ENCODE measurements at places on chromosomes 12 and 14. TPM values are rescaled to one million over a fixed set of nuclear protein-coding genes. Genes with fewer than 3 reads are reported as not detected.

HOXC11 gene
- total RNA-seq = 7.0 TPM

DNA sequence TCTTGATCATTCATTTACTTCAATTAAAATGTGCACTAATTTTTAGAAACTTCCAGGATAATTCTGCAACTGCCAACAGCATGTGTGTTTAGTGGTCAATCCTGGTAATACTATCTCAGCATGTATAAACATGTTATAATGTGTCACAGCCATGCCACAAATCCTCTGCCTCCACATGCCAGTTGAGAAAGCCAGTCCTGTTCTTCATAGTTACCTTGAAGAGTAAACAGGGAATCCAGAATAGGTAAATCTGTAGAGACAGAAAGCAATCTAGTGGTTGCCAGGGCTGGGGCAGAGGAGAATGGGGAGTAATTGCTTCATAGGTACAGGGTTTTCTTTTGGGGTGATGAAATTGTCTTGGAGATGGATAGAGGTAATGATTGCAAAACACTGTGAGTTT lies 85.9 kb downstream of the ARMH4 start:
- DNase-seq = no peak

GRCh38 chr12:22653075-22653474 lies 28.1 kb downstream of the ETNK1 start:
- DNase-seq = no peak

- no peak for DNase-seq
These were observed 1.0 kb upstream of the BDKRB2 start for GRCh38 chr14:96203635-96204034.

DNA sequence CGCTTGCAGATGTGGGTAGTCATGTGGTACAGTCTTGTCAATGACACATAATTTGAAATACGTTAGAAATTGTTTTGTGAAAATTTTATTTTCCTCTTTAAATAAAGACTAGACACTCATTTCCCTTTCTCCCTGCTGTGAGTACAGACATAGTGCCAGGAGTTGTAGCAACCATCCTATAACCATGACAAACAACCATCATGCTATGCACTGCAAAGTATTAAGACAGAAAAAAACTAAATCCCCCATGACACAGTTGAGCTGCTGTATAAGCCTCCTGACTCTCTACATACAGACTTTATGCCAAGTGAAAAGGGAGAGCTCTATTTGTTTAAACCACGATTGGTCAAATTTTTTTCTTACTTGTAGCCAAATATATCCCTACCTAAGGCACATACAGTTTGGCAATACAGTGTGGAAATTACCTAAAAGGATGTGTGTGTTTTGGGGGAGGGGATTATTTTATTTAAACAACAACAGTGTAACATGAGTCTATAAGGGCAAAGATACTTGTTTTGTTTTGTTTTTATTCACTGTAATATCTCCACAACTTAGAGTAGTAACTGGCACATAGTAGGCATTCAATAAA lies 45.0 kb upstream of the KRR1 start:
- DNase-seq = peak; percentile 83

All from A673 (cell line).